Stomach (tissue), 19 donors: ENCODE measurements at places on chromosomes 2 and 18. TPM values are rescaled to one million over a fixed set of nuclear protein-coding genes. Genes with fewer than 3 reads are reported as not detected.
A peak's percentile ranks its signal among the peaks of the same experiment; 100 is the strongest.

GRCh38 chr2:188623995-188624643, 332.4 kb downstream of the GULP1 start:
- DNase-seq, result peak; percentile 73

- no peak for DNase-seq
These were observed 77.4 kb downstream of the EML4 start for GRCh38 chr2:42246562-42246961.

GRCh38 chr2:187397886-187398285, 50.2 kb downstream of the CALCRL start:
- DNase-seq, result no peak

DNA sequence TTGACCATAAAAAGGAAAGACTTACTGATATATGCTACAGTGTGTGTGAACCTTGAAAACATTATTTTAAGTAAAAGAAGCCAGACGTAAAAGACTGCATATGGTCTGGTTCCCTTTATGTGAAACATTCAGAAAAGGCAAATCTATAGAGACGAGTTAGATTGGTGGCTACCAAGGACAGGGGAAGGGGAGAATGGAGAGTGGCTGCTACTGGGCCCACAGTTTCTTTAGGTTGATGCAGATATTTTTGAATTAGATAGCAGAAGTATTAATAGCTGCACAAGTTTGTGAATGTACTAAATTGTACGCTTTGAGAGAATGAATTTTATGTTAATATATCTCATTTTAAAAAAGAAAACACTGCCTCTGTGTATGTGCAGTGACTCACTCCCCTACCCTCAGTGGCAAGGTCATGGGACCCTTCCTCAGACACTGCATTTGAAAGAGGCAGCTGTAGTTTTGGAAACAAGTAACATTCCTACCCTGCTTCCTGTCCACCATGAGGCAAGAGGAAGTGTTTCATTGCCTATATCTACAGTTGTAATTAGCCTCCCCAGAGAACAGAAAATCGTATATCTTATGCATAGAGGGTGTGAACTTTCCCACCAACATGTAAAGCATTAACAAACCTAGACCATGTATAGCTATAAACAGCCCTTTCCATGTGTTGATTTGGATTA, 29.8 kb upstream of the ARMC9 start:
- no peak for DNase-seq

The AQP12A gene
- not detected for polyA plus RNA-seq

DNA sequence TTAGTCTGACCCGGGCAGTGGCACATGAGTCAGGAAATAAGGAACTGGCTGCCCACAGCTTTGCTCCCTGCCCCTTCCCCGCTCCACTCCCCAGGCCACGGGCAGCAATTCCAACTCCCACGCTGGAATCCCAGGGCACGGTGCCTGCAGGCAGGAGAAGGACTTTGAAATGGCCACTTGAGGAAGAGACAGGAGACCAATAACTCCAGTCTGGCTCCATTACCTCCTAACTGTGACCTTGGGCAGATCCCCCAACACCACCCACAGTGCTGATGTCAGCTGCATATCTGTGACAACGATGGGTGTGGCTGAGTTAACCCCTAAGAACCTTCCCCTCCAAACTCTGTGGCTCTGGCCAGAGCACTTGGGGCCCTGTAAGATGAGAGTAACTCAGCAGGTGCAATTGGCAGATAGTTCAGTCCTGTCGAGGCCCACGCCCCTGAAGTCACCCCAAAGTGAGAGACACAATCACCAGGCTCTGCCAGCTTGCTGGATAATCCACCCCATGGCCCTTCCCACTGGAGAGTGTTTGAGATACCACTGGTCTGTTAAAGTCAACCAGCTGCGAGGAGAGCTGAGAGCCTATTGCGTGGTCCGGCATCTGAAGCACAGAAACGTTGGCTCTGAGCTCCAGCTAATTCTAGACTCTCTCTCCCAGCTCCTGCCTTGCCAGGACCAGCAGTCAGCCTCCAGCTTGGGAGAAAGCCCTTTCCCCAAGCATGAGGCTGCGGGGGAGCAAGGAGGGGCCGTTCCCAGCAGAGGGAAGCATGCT, 175.2 kb downstream of the TNS1 start:
- peak; percentile 55 for DNase-seq
